ENCODE measurements at places on chromosomes 11 and 22. TPM values are rescaled to one million over a fixed set of nuclear protein-coding genes. Genes with fewer than 3 reads are reported as not detected.
A peak's percentile ranks its signal among the peaks of the same experiment; 100 is the strongest.

DNA sequence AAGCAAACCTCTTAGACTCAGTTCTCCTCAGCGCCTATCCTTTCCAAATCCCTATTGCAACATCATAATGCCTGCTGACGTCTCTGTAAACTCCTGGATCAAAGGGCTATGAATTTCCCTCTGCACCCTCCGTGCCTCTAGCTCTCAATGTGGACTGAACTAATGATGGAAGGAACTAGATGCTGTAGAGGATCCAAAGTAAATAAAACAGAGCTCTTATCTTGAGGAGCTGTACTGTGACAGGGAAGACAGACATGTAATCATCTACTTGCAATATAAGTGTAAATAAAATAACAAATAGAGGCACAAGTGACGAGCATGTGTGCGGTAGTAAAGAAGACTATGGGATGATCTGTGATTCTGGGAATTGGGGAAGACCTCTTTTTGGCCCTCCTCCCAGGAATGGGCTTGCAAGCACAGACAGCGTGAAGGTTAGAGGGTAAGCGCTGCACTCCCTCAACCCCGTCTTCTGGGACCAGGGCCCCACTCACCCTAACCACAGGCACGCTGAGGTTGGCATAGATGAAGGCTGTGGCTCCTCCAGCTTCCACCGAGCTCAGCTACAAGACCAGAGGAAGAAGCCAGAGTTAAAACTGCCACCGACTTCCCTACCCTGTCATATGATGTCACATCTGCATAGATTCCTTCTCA, 42.2 kb downstream of the P4HA3 start:
- no peak overlapping the region for H3K27ac ChIP-seq
- H3K27me3 ChIP-seq: no peaks in the 10 kb centered on the region
- no peaks in the 10 kb centered on the region for H3K4me1 ChIP-seq
- H3K4me3 ChIP-seq: no peak overlapping the region
- no peak for DNase-seq

DNA sequence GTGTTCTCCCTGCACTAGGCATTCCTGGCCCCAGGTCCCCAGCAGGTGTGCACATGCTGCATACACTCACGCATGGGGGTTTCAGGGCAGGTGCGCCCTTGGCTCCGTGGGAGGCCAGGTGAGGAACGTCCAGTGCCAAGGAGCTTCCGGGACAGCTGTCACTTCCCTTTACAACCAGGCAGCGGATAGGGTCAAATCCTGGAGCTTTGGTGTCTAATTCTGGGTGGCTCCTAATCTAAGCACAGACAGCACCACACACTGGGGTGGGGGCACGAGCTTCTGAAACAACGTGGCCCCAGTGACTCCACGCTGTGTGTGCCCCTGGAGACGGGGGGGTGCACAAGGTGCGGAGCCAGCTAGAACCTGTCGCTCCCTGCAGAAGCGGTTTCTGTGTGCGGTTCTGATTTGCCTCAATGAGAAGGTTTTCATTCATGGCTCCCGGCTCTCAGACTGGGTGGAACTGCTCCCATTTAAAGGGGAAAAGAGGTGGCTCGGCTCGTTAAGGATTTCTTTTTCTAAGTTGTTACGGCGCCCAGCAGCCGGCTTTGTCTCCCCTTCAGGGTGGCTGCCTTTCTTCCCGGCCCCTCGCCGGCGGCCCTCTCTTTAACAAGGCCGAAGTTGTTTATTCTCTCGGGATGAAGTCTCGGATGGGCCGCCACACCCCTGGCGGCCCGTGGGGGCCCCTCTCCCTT, 5.0 kb downstream of the CCND1 start:
- H3K27ac ChIP-seq: peak overlapping the region; percentile 99
- H3K4me1 ChIP-seq: peaks cover 58% of the 10 kb centered on the region
- peaks cover 89% of the 10 kb centered on the region for H3K36me3 ChIP-seq
- peak overlapping the region; percentile 86 for H3K4me3 ChIP-seq
- peak; percentile 77 for DNase-seq

- no peaks in the 10 kb centered on the region for H3K36me3 ChIP-seq
- no peak overlapping the region for H3K4me3 ChIP-seq
- H3K4me1 ChIP-seq: peaks cover 41% of the 10 kb centered on the region
- H3K27me3 ChIP-seq: no peaks in the 10 kb centered on the region
- H3K27ac ChIP-seq: no peak overlapping the region
These were observed 14.5 kb upstream of the CLMP start for GRCh38 chr11:123209591-123209990.

DNA sequence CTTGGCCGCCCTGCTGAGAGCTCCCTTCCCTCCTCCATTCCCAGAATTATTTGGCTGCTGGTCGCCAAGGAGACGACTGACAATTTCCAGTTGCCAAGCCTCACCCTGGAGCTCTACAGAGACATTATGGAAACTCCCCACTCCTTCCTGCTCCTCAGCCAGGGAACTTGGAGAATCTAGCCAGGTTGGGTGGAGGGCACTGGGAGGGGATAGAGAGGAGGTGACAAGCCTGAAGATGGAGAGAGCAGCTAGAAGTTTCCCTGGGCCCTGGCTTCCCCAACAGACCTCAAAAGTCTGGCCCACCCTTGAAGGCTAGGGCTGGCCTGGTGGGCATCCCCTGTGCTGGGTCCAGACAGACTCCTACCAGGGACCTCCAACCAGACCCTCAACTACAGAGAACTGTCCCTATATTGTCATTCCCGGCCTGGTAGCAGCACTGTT, 6.7 kb upstream of the VSIG10L2 start:
- no peaks in the 10 kb centered on the region for H3K4me1 ChIP-seq
- no peaks in the 10 kb centered on the region for H3K36me3 ChIP-seq
- H3K27me3 ChIP-seq: no peaks in the 10 kb centered on the region
- no peak for DNase-seq

DNA sequence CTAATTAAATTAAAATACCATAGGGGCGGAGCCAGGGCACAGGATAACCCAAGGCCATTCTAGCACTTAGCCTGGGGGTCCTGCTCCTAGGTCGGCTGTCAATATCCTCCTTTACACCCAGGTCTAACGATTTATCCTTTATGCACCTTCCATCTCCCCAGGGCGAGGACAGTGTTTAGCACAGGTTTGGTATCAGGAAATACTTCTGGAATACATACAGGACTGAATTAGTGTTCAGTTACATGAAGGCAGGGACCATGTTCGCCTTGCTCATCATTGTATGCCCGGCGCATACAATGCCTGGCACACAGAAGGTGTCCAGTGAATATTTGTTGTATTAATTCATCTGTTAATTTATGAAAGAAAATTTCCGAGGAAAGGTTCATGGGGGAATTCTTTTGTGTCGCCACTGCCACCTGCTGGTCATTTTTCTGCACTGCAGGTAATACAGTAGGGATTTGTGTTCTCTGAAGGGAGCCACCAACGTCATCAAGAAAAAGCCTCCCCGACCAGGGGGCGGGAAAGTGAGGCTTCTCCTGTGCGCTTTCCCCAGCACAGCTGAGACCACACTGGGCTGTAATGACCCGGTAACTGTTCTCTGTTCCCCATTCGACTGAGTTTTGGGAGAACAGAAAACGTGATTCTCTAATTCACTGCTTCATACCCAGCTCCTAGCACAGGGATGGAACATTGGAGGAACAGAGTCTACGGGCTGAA, 68.7 kb upstream of the ASPHD2 start:
- DNase-seq: peak; percentile 86
- H3K4me1 ChIP-seq: peaks cover 11% of the 10 kb centered on the region
- H3K36me3 ChIP-seq: no peaks in the 10 kb centered on the region

DNA sequence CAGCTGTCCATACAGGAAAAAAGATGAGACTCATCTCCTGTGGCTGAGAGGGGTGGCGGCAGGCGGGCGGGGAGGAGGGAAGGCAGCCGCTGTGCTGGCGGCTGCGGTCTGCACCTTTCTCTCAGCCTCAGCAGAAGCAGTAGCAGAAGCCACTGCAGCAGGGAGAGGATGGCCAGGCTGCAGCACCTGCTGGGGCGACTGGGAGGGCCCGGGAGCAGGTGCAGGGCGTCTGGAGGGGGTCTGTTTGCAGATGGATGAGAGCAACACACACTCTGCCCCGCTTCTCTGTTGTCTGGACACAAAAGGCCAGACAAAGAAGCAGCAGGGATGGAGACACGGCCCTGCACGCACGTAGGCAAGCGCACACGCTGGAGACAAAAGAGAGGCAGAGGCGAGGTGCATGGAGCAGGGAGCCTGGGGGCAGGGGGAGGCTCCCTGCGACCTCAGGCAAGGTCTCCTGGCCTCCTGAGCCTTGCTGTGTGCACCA, 9.3 kb upstream of the MIAT start:
- H3K4me1 ChIP-seq: peaks cover 23% of the 10 kb centered on the region
- H3K36me3 ChIP-seq: no peaks in the 10 kb centered on the region
- H3K27ac ChIP-seq: no peak overlapping the region
- DNase-seq: no peak
- H3K4me3 ChIP-seq: no peak overlapping the region

DNA sequence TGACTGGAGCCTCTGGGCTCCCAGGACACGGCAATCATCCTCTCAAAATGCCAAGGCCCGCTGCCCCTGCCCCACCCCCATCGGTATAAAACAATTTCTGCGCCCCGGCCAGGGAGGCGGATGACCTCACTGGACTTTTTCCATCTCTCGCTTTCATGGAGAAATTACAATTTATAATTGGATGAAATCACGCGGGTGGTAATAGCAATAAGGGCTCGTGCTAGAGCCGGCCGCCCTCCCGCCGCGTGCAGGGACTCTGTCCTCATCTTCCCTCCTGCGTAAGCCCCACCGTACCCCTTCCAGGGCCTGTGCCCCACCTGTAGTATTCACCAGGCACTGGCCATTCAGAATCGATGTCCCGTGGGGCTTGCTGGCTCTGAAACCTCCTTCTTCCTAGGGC, 64.5 kb downstream of the MACROD1 start:
- no peaks in the 10 kb centered on the region for H3K36me3 ChIP-seq
- H3K4me1 ChIP-seq: peaks cover 43% of the 10 kb centered on the region
- no peak overlapping the region for H3K4me3 ChIP-seq
- H3K27ac ChIP-seq: peak overlapping the region; percentile 22
- DNase-seq: no peak

DNA sequence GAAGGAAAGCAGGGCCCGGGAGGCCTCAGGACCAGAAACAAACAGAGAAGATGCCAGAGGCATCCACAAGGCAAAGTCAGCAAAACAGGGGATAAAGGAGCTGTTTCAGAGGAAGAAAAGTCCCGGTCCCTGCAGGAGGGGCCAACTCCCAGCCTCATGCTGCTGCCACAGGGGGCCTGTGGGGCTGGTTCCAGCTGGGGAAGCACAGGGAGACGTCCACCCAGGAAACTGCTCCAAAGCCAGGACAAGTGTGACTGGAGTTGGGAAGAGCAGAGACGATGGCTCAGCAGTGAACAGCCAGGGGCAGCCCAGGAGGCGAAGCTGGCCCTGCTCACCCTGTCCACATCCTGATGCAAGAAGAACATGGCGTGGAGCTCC, 454.4 kb downstream of the BRD1 start:
- H3K27ac ChIP-seq: no peak overlapping the region
- no peaks in the 10 kb centered on the region for H3K36me3 ChIP-seq
- peaks cover 7% of the 10 kb centered on the region for H3K27me3 ChIP-seq
- no peak overlapping the region for H3K4me3 ChIP-seq
- DNase-seq: no peak

- H3K4me1 ChIP-seq: peaks cover 75% of the 10 kb centered on the region
- H3K27ac ChIP-seq: no peak overlapping the region
- H3K36me3 ChIP-seq: no peaks in the 10 kb centered on the region
- H3K27me3 ChIP-seq: no peaks in the 10 kb centered on the region
- DNase-seq: no peak
These were observed 72.0 kb downstream of the ZBTB16 start for GRCh38 chr11:114131461-114131864.

DNA sequence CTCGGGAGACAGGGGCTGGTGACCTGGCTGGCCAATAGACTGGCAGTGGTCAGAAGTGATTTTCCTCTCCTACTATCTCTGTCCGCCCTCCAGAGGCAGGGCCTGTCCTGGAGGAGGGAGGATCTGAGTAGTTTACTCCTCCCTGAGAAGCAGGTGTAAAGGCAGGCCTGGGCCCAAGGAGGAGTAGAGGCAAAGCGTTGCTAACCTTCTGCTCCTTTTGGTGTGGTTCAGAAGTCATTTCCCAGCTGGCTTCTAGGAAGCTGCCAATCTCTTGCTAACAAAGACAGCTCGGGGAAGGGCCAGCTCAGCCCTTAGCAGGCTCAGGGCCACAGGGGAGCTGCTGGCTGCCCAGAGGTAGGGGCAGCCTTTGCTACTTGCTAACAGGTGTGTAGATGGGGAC, 151.1 kb upstream of the NECTIN1 start:
- H3K27ac ChIP-seq: no peak overlapping the region
- no peak overlapping the region for H3K4me3 ChIP-seq
- no peak for DNase-seq
- H3K27me3 ChIP-seq: peaks cover 34% of the 10 kb centered on the region
- H3K36me3 ChIP-seq: no peaks in the 10 kb centered on the region

DNA sequence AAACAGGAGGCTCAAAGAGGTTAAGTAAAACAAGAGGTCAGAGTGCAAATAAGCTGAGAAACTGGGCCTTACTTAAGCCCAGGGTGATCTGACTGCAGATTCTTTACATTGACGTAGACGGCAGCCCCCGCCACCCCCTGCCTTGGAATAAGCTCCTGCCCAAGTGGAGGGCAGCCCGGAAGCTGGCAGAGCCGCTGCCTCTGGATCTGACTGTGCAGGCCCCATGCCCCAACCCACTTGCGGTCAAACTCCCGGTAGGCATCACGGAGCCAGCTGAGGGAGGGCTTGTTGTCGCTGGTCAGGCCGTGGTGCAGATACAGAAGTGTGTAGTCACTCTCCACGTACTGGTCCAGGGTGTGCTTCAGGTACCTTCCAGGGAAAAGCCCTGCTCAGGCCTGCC, 18.6 kb downstream of the ARHGAP1 start:
- no peak overlapping the region for H3K27ac ChIP-seq
- no peaks in the 10 kb centered on the region for H3K4me1 ChIP-seq
- no peak for DNase-seq
- H3K27me3 ChIP-seq: no peaks in the 10 kb centered on the region
- H3K4me3 ChIP-seq: no peak overlapping the region

- H3K27me3 ChIP-seq: no peaks in the 10 kb centered on the region
- H3K4me1 ChIP-seq: no peaks in the 10 kb centered on the region
- DNase-seq: no peak
- H3K4me3 ChIP-seq: no peak overlapping the region
- no peak overlapping the region for H3K27ac ChIP-seq
These were observed 144.9 kb downstream of the BCR start for GRCh38 chr22:23325183-23325582.

GRCh38 chr11:47271961-47272661, 2.2 kb downstream of the MADD start:
- H3K4me3 ChIP-seq: peak overlapping the region; percentile 65
- no peak overlapping the region for H3K27ac ChIP-seq
- H3K4me1 ChIP-seq: peaks cover 31% of the 10 kb centered on the region
- H3K27me3 ChIP-seq: no peaks in the 10 kb centered on the region
- H3K36me3 ChIP-seq: peaks cover 28% of the 10 kb centered on the region

The PARVA gene
- 15.2 TPM for total RNA-seq
